AG08396 (cell line): ENCODE measurements at places on chromosomes 11 and 22.

DNA sequence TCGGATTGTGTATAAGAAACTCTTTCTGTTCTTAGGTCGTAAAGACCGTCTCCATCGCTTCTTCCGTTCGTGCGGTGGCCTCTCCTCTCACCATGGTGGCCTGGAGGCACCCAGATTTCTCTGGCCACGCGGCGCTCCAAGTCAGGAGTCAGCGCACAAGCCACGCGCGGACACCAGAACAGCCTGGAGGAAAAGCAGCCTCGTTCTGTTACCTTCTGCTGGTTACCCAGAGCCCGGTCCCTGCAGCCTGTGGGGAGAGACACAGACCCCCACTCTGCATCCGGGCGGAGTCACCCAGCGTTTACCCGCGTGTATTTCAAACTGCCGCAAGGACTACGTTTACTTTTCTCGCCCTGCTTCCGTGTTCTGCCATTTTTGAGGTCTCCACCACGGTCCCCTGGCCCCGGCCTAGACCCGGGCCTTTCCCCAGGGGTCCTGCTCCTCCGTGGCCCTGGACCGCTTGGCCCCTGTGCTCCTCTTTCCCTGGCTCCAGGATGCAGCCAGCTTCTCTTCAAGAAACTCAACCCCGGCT, 776.1 kb downstream of the BRD1 start:
- no peak for DNase-seq

DNA sequence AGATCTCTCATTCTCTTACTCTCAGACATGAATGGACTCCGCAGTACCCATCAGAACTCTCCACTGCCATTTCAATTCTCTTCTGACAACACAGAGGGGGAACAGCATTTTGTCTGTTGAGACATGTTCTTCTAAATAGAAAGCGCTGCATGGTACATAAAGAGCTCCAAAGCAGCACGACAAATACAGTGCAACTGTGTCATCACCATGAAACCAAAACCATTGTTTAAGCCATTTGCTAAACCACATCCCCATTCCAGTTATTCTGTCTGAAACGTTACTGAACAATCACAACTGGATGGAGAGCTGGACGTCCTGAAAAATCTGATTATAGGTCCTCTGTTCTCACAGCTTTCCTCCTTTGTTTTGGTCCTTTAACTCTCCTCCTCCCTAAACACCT, 17.9 kb upstream of the TENM4 start:
- DNase-seq = no peak

DNA sequence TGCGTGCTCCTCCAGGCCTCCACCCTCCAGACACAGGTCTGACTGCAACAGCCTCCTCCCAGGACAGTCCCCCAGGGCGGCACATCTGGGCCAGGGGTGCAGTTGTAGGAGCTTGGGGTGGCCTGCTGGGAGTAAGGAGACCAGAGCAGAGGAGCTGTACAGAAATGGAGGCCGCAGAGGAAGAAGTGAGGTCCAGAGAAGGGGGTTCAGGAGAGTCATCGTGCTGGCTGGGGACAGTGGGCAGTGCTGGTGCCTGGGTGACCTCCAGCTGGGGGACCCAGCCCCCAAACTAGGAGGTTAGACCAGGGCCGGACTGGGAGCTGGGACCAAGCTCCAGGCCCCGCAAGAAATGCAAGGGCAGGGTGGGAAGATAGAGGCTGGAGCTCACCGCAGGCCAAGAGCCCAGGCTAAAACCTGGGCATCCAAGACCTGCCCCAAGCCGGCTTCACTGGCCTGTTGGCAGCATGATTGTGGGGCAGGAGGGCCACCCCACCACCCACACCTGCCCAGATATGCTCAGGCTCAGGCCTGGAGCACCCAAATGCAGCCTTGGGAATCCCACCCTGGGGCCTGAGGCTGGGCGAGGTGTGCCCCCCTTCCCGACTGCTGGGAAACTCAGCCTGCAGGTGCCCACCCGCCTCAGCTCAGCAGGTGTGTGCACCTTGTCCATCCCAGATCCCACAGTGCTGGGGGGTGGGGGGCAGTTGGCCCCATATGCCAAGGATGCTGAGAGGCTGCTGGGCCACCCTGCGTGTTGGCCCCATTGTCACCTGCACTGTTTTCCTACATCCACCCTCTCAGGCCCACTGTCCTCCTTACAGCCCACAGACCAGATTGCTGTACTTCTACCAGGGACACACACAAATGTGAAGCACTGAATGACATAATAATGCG, 96.9 kb downstream of the MORC2 start:
- no peak for DNase-seq

GRCh38 chr11:76888989-76889388, 28.3 kb downstream of the ACER3 start:
- DNase-seq = no peak

GRCh38 chr22:36336246-36337182, 51.3 kb downstream of the MYH9 start:
- no peak for DNase-seq

DNA sequence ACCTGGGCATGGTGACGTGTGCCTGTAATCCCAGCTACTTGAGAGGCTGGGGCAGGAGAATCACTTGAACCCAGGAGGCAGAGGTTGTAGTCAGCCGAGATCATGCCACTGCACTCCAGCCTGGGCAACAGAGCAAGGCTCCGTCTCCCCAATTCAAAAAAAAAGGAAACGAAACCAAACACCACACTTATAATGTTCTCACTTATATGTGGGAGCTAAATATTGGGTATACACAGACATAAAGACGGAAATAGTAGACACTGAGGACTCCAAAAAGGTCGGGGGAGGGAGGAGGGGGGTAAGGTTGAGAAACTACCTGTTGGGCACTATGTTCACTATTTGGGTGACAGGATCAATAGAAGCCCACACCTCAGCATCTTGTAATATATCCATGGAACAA, 94.3 kb downstream of the GAB2 start:
- DNase-seq = no peak

GRCh38 chr11:28303477-28304191, 195.4 kb downstream of the METTL15 start:
- DNase-seq = no peak

- DNase-seq = no peak
These were observed 35.2 kb downstream of the IGLL1 start for GRCh38 chr22:23544852-23545251.

DNA sequence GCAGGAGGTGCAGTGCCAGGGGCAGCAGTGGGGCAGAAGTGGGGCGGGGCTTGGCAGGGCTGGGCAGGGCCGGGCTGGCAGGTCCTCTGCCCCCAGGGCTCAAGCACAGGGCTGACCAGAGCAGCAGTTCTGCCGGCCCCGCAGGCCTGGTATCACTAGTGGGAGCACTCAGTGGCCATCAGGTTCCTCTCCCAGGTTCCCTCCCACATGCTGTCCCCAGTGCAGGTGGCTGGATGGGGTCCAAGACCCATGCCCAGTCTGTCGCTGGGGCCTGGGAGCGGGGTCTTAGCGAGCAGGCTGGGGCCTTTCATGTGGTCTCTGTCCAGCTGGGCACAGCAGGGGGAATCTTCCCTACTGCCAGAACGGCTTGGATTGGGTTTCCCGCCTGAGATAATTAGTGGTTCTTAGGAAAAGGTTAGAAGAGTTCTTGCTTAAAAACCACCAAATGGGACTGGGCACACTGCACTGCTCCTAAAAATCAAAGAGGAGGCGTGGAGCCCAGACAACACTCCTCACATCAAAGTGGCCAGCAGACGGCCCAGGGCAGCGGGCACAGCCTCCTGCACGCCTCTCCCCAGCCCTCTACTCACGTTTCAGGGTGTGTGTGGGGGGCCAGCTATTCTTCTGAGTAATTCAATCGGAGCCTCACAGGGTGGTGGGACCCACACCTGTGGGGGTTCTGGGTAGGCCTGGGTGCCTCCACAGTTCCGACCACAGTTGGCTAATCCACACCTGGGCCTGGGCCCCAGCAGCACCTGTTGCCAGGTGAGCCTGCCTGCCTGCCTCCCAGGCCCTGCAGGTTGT, 45.6 kb downstream of the TPCN2 start:
- DNase-seq = no peak

DNA sequence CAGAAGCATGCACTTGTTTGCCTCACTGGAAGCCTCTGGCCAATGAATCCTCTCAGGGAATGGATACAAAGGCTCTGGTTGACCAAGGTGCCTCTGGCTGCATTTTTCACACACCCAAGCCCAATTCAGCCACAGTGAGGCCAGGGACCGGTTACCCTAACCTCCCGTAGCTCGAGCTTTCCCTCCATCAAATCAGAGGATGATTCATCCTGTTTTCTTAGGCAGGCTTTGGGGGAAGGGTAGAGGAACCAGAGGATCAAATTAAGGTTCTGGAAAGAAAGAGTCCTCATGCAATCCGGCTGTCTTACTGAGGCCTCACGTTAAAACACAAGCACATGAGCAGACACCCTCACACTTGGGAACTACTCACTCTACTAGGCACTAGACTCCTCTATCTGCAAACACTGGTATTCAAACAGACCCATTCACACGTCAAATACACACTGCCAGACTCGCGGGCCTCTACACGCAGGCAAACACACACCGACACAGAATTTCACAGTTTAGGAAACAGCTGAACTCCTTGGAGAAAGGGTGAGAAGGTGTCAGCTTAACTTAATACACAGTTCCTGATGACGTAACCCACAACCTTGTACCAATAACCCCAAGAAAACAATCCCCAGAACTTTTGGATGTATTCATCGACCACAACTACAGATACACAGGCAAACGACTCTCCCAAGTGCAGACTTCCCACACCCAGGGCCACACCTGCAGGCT, 12.4 kb downstream of the NRXN2 start:
- DNase-seq = no peak

DNA sequence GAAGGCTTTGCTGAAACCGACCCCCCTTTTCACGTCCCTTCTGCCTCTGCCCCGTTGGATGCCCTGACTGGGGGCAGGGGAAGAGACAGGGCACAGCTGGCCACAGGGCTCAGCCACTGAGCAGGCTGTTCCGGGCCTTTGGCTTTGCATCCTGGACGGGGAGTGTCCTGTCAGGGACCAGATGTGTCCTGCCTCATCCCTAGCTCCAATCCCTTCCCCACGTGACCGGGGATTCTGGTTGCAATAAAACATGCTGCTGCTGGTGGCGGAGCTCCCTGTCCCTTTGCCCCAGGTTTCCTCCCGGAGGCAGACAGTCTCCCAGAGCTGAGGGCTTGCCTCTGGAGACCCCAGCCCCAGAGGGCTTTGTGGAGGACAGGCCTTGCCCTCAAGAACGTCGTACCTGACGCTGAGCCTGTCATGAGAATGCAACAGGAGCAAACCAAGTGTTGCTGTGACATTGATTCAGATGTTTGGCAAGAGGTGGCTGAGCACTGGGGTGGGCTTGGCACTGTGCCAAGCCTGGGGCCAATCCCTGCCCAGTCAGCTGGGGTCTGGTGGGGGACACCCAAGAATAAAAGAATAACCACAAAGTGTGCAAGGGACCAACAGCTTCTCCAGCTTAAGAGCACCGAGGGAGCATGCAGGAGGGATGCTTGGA, 7.3 kb downstream of the CDC42EP2 start:
- DNase-seq = no peak

- no peak for DNase-seq
These were observed 27.0 kb upstream of the SLC22A8 start for GRCh38 chr11:63042596-63042995.

DNA sequence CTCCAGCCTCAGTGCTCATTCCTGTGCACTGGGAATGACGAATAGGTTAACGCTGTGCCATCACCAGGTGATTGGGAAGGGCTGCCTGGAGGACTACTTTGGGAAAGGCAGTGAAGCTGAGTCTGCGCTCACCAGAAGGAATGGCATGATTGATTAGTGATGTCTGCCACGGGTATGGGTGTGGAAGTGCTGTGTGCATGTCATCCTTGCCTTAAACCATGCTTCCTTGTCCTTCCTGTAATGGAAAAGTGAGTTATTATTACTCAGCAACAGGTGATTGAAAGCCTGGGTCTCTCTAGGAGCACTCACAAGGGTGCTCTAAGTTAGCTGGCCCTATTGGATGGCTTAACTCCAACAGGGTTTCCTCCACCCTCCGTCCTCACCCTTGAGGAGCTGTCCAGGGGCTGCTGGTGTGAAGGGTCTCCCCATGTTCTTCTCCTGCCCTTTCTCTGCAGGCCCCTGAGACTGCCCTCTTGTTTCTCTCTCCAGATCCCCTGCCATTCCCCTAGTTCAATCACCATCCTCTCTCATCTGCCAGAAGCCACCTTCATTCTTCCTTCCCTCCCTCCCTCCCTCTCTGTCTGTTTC, 121.9 kb upstream of the NECTIN1 start:
- no peak for DNase-seq

DNA sequence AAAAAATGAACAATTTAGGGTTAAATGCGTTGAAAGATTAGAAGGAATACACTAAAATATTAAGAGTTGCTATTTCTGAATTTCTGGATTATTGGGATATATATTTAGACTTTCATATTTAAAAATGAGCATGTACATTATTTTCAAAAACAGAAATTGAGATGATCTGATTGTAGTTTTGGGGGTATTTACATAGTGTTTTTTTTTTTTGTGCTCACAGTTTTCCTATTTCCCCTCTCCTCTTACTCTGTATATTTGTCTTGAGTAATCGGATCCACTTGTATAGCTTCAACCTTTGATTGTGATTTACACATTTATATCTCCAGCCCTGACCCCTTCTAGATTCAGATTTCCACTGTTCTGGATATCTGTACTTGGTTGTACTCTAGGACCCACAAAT, 5.3 kb downstream of the USP47 start:
- no peak for DNase-seq

DNA sequence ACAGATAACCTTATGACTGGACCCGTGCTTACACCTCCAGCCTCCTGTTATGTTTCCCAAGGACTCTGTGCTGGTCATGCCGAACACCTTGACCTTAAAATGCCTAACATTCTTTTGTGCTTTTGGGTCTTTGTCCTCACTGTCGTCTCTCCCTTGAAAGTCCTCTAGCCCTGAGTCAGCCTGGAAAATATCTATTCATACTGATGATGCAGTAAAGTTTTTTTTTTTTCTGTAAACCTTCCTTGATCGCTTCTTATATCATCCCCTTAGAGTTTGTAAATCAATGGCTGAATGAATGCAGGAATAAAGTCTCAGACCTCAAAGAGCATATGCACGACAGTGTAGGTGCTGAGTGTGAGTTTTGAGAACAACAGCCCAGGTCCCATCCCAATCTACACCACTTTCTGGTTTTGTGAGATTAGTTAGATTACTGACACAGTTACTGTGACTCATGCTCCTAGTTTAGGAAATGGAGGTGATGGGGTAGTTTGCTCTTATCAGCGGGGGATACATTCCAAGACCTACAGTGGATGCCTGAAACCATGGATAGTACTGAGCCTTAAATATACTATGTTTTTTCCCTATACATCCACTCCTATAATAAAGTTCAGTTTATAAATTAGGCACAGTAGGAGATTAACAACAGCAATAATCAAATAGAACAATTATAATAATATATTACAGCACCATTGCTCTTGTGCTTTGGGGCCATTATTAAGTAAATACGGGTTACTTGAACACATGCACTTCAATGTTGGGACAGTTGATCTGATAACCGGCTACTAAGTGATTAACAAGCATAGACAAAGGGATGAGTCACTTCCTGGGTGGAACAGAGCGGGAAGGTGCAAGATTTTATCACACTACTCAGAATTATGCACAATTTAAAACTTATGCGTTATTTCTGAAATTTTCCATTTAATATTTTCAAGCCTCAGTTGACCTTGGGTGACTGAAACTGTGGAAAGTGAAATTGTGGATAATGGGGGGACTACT, 8.6 kb downstream of the TCN1 start:
- DNase-seq = no peak

GRCh38 chr22:23835484-23836144, 3.2 kb downstream of the DERL3 start:
- no peak for DNase-seq

- no peak for DNase-seq
These were observed 77.0 kb downstream of the NAT10 start for GRCh38 chr11:34182425-34182824.
